Stomach (tissue), 19 donors: ENCODE measurements at places on chromosomes 1 and 21.

GRCh38 chr1:31977385-31978131 lies 36.1 kb upstream of the KHDRBS1 start:
- DNase-seq = peak; percentile 58

GRCh38 chr1:67213164-67213563 lies 46.9 kb downstream of the IL23R start:
- DNase-seq = no peak

DNA sequence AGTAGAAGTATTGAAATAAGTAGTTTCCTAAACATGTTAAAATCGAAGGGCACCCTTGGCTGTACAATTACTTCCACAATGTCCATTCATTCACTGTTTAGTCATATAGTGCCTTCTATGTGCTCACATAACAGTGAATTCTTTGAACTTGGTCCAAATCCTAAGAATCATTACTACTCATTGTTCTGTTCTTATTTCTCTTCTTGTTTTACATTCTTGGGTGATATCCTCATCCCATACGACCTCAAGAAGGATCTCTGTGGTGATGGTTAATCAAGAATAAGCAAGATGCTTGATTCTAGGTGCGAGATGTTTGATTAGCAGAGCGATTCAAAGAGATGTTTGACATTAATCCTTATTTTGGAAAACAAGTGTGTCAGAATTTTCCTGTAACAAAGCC lies 667.4 kb upstream of the ZP4 start:
- no peak for DNase-seq

DNA sequence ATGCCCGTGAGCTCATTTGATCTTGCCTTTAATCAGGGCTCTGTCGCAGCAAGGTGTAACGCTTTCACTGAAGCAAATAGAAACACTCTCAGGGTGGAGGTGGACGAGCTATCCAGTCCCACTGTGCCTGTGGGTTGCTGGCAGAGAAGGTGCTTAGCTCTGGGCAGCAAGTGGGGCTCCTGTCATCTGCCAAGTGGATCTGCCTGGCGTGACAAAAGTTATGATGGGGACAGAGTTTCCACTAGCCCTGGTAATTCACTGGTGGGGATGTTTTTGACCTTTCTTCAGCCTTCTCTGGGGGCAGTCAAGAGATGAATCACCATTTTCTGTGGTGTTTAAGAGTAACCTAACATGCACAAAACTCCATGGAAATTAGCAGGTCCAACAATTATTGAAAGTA lies 71.3 kb upstream of the EDEM3 start:
- DNase-seq = no peak

GRCh38 chr1:38476850-38477178 lies 382.8 kb downstream of the RRAGC start:
- no peak for DNase-seq

- DNase-seq = no peak
Measured at GRCh38 chr1:204878621-204879234, 8.1 kb downstream of the NFASC start.

GRCh38 chr1:158062174-158062573 lies 68.7 kb downstream of the KIRREL1 start:
- no peak for DNase-seq

- DNase-seq = peak; percentile 89
Measured at GRCh38 chr1:54577612-54578011, 29.6 kb downstream of the ACOT11 start.
